ENCODE measurements at places on chromosomes 11 and 22. TPM values are rescaled to one million over a fixed set of nuclear protein-coding genes. Genes with fewer than 3 reads are reported as not detected.

Gene SLC25A18
- 0.53 TPM for total RNA-seq

Gene FOLH1
- total RNA-seq = 9.9 TPM

Gene JAML
- total RNA-seq = 11.2 TPM

Gene CEND1
- 0.12 TPM for total RNA-seq

Gene SLC5A4
- 2.7 TPM for total RNA-seq

Gene AGBL2
- 4.4 TPM for total RNA-seq

Gene PATE3
- total RNA-seq = not detected

Gene SLC17A6
- total RNA-seq = not detected

Gene PPP6R2
- 58.2 TPM for total RNA-seq

Gene MIAT
- total RNA-seq = 2.6 TPM

Gene HBG2
- 14,762 TPM for total RNA-seq

Gene ART1
- 3.3 TPM for total RNA-seq

Gene CDPF1
- 19.7 TPM for total RNA-seq

Gene MYOD1
- total RNA-seq = 11.8 TPM

Gene MOV10L1
- 0.99 TPM for total RNA-seq

Gene INCENP
- 20.1 TPM for total RNA-seq

Gene ASRGL1
- total RNA-seq = 37.1 TPM

Gene MRGPRX4
- not detected for total RNA-seq

Gene OR8G5
- total RNA-seq = not detected

Gene LRP4
- 25.2 TPM for total RNA-seq

Gene CHRM1
- not detected for total RNA-seq

Gene DEUP1
- 0.29 TPM for total RNA-seq

Gene SCN3B
- total RNA-seq = 4.1 TPM

Gene SMIM35
- total RNA-seq = not detected

Gene NAV2
- 43.0 TPM for total RNA-seq

Gene SPDYC
- not detected for total RNA-seq

Gene PRAME
- 0.12 TPM for total RNA-seq

Gene MMP8
- total RNA-seq = 2.8 TPM

Gene TPBGL
- total RNA-seq = 0.06 TPM

Gene KIF18A
- 8.8 TPM for total RNA-seq

Gene CCDC73
- 0.06 TPM for total RNA-seq

Gene NCR3LG1
- total RNA-seq = 1.8 TPM

Gene PTGDR2
- 1.3 TPM for total RNA-seq

Gene MPPED2
- total RNA-seq = 28.1 TPM

Gene OR5A1
- not detected for total RNA-seq

Gene ZNF70
- total RNA-seq = 9.0 TPM

Gene KRTAP5-7
- 0.23 TPM for total RNA-seq

Gene APOA5
- not detected for total RNA-seq

Gene RAC2
- total RNA-seq = 12.7 TPM

Gene RGL4
- 3.2 TPM for total RNA-seq

Gene PARVG
- total RNA-seq = 11.1 TPM

Gene PGA5
- not detected for total RNA-seq

Gene RIBC2
- 3.2 TPM for total RNA-seq

Gene ZP1
- not detected for total RNA-seq

Gene SSTR3
- 0.35 TPM for total RNA-seq

Gene CATSPERZ
- not detected for total RNA-seq

Gene SYT7
- total RNA-seq = 7.2 TPM

Gene ZNHIT2
- total RNA-seq = 8.0 TPM

Gene ACCSL
- total RNA-seq = not detected

Gene CHID1
- 55.0 TPM for total RNA-seq

Gene OR52E1
- total RNA-seq = not detected

Gene YPEL4
- 1.9 TPM for total RNA-seq

Data from metanephros (tissue), 2 donors.